SJSA1 (cell line): ENCODE measurements at places on chromosomes 7 and 10.

GRCh38 chr10:18279173-18279572, 138.9 kb downstream of the CACNB2 start:
- no peak for DNase-seq

DNA sequence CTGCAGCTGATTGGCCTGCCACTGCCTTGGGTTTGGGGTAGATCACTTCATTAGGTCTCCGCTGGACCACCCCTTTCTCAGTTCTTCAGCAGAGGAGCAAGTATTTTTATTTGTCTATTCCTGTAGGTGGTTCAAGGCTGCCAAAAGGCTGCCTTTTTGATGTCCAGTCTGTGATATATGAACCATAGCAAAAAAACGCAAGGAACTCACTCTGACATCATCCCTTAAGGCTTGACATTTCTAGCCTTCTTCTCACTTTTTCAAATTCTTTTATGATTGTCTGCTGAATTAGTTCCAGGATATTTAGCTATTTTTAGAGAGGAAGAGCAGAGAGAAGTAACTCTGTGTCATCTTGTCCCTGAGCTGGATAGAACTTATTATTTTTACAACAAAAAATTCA, 269.2 kb downstream of the BAMBI start:
- no peak for DNase-seq

GRCh38 chr10:98361131-98362025, 53.6 kb downstream of the PYROXD2 start:
- DNase-seq: no peak

GRCh38 chr7:47778153-47778661, 170.1 kb downstream of the PKD1L1 start:
- DNase-seq: peak; percentile 94

DNA sequence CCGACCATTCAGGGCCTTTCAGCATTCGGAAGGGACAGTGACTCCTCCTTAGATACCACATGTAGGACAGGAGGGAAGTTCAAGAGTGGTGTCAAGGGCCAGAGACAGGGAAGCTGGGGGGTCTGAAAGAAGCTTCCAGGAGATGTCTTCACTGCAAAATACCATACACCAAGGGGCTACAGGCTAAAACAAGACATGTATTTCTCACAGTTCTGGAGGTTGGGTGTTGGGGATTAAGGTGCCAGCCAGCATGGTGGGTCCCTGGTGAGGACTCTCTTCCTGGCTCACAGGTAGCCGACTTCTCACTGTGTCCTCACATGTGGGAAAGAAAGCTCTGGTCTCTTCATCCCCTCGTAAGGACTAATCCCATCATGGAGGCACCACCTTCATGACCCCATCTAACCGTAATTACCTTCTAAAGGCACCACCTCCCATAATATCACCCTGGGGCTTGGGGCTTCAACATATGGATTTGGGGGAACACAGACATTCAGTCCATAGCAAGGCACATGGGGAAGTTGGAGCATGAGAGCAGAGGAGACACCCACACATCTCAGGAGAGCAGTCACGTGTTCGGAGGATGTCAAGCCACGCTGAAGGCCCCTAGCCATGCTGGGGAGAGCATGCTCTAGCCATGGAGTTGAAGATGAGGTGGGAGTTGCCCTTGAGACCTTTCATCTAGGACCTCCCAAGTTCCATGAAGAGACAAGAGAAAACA, 73.9 kb upstream of the GDF10 start:
- DNase-seq: no peak

DNA sequence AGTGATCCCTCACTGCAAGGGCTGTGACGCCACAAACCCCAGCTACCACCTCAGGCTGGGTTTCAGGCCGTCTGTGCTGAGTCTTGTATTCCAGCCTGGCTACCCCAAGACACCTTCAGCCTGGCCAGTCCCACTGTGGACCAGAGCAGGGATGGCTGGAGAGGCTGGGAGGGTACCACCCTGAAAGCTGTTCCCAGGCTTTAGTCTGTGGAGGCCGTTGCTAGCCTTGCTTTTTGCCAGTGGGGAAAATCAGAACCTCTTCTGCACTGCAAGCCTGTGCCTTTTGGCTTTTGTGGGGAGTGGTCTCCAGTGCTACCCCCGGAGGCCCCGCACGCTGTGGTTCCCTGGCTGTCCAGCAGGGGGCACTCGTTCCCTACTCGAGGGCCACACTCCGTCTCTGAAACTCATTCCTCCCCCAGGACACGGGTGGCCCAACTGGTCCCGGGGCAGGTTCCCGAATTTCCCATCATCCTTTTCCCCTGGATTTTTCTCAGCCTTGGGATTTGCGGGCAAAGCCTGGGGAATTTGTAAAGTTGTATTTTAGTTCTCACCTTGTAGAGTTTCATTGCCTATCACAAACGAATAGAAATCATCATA, 128.4 kb upstream of the BTBD16 start:
- DNase-seq: no peak

DNA sequence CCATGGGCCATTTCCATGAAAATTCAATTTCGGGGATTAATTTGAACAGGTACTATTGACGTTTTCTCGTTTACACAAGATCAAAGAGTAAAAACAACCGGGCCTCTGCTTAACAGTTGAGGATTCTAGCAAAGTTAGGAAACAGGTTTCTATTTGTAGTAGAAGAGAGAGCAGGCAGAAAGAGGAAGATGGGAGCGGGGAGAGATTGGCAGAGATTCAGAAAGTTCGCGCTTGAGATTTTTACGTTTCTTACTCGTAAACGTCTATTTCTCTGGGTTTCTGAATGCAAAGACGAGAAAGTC, 571 bp upstream of the VWC2 start:
- DNase-seq: no peak

DNA sequence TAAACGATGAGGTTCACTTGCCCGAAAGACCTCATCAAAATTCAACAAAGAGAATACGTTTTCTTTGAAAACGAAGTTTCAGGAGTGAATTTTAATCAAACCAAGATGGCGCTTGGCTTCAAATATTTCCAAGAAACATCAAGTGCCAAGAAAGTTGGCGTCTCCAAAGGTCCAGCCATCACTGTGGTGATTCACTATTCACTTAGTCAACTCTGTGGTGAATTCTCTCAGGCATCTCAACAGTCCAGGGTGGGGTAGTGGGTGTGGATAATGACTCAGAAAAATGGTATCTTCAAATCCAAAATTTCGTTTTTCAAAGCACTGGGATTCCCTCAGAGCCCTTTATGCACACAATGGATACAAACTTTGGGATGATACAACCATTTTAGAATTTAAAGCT, 133.1 kb downstream of the SVIL start:
- peak; percentile 85 for DNase-seq

DNA sequence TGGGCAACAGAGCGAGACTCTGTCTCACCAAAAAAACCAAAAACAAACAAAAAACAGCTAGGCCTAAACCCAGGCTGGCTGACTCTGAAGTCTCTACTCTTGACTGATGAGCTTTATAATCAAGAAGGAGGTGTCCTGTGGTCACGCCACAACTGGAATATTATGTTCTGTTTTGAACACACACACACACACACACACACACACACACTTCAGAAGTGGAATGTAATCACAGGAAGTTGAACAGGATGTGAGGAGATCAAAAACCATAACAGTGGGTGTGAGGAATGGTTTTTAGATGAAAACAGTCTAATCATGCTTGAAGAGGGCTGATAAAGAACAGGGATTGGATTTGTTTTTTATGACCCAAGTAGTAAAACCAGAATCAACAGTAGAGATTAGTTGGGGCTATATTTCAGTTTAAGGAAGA, 51.1 kb upstream of the IL6 start:
- no peak for DNase-seq

DNA sequence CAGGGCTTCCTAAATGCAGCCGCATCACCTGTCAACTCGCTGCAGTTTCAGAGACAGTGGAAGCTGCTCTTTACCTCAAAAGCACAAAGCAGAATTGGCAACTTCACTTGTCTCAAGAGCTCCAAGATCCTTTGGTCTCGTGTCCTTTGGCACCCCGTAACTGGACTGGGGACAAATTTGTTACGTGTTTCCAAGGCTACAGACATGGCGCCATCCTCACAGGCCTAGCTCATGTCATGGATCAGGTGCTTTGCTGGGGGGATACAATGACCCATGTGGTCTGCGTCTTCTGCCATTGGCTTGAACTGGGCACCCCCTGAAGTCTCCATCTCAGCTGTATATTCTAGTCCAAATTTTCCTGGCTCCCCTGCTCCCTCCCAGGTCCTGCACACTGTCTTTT, 48.6 kb downstream of the CHST3 start:
- DNase-seq: no peak

DNA sequence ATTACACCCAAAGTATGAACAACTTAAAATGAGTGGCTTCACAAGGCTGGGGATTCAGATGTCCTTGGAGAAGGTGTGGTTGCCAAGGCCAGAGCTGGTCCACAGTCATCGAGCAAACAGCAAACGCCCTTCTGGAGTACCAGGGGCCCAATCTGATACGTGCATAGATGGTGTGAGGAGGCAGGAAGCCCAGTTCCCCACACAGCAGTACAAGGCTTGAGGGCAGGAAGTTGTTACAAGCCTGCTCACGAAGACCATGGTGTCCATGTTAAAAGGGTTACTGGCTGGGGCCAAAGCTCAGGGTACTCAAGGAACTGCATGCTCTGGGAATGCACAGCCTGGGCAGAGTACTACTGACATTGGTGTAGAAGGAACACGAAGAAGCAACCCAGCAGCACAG, 4.6 kb upstream of the ANKRD26 start:
- DNase-seq: no peak

GRCh38 chr7:86815556-86815955, 171.8 kb downstream of the GRM3 start:
- DNase-seq: no peak

GRCh38 chr7:108497082-108497725, 28.7 kb downstream of the PNPLA8 start:
- DNase-seq: peak; percentile 46

DNA sequence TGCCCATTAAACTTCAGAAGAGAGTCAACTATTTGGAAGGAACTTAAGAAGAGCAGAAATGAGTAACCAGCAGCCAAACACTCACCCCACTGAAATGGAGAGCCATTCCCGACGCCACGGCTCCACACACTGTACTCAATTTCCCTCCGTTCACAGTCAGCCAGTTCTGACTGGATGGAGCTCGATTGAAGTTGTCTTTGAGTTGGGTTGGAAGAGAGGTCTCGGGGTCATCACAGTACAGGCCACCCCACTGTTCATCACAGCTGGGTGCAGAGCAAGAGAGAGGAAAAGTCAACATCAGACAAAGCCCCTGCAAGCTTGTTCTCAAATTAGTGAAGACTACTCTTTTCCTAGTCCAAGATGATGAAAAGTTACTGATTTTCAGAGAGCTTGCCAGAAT, 75.9 kb upstream of the SLC26A5 start:
- no peak for DNase-seq
